ENCODE measurements at places on chromosomes 3 and 15.
A peak's percentile ranks its signal among the peaks of the same experiment; 100 is the strongest.

DNA sequence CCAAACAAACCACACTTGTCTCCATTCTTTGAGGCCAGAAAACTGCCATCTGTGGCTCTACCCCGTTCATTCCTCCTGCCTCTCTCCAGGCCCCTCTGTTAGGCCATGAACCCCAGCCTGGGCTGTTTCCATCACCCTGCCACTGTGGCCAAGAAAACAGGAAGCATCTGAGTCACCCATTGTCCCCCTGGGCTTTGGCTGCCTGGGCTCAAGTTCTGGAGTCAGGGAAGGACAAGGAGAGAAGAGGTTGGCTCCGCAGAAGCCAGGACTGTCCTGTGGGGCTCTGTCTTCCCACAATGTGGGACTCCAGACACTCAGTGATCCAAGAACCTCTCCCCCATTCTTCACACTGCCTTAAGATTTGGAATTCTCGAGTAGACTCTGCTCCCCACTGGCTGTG is 14.8 kb upstream of the LCTL start:
- no peak for DNase-seq

DNA sequence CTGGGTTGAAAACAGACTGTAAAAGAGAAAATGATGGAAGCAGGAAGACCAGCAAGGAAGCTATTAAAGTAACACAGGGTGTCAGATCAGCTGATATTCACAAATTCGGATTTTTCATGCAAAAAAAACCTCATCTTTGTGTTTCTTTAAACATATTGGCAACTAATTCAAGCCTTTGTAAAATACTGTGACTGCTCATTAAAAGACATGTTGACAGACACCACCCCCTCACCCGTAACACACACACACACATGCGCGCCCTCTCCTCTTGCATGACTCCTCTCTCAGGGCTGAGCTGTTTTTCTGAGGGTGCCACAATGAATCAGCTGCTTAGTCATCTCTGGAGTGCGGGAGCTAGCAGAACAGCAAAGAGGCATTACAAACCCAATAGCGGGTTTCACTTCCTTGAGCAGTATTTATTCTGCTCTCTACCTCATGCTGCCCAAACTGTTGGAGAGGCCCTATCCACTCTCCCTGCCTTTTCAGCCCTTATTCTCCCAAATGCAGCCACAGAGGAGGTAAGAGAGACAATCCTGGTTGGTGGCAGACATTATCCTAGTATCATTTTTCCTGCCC is 35.8 kb upstream of the CCDC80 start:
- DNase-seq, result peak; percentile 64

DNA sequence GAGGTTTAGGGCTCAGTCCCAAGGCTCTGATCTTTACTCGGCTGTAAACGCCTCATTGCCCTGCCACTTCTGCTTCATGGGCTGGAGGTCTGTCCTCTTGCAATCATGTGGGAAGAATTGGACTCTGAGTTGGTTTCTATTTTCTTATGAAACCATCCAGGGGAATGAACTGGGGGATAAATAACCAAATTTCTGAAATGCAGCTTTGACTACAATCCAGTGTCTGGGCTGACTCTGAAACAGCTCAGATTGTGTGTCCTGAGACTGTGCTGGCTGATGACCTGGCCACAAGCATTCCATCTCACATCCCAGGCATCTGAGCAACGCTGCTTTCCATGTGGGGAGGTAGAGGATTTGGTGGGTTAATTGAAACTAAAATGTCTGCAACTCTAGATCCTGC is 71.0 kb upstream of the GALNT15 start:
- no peak for DNase-seq

GRCh38 chr3:50194128-50194902 is 2.9 kb downstream of the GNAT1 start:
- no peak for DNase-seq

DNA sequence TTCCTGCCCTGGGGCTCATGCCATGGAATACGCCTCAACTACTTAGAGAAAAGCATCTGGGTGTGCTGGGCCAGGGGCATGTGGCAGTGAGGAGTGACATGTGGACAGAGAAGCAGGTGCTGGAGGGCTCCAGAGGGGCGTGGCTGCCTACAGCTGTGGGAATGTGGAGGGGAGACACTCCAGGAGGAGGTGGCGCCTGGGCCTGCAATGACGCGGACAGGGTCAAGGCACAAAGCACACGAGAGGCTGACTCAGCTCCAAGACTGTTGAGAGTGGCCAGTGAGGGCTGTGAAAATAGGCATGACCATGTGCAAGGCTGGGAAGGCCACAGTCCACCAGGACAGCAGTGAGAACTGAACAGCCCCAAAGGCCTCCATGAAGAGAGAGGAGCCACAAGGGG is 48.5 kb downstream of the PTH1R start:
- no peak for DNase-seq

DNA sequence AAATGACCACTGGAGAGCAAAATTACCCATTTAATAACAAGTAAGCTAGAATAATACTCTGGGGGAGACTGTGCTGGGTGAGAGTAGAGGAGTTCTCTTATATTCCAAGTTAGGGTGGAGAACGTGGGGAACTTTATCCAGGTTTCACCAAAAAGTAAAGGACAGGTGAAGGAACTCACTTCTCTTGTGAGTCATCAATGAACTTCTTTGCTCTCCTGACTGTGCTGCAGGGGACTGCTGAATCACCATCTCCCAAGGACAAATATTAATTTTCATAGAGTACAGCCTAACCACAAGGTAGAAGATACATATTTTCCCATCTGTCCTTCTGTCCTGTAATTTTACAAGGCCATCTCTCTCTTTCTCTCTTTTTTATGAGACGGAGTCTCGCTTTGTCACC is 8.3 kb upstream of the PDCD6IP start:
- no peak for DNase-seq

GRCh38 chr15:72313448-72313840 is 6.5 kb downstream of the CELF6 start:
- no peak for DNase-seq

GRCh38 chr15:34442891-34443290 is 5.3 kb upstream of the GOLGA8A start:
- no peak for DNase-seq

DNA sequence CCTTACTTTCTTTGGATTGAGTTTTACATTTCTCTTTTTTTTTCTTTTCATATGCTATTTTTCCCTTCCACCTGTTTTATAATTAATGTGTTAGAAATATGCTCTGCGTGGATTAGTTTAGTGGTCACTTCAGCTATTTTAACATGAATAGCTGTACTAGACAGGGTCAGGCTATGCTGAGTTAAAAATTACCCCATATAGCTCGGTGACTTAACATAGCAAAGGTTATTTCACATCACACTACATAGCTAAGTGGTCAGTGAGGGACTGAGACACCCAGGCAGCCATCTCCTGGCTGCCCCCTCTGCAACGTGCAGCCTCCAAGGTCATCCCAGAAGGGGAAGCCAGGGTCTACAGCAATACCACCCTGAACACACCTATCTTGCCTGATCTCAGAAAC is 46.9 kb upstream of the KIF23 start:
- DNase-seq, result no peak

DNA sequence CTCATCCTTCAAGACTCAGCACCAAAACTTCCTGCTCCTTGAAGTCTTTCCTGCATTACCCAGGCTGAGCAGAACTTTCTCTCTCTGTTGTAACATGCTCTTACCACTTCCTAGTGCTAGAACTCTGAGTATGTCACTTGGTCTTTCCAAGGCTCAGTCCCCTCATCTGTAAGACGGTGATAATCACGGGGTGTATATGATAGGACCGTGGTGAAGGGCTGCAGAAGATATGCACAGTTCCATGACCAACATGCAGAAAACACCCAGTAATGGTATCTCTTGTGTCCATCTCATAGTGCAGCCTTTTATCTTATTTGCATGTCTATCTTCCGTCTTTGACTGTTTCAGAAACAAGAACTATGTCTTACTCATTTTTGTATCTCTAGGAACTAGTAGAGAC is 154.5 kb downstream of the ZNF621 start:
- no peak for DNase-seq

GRCh38 chr3:88267441-88267840 is 117.7 kb downstream of the C3orf38 start:
- DNase-seq, result no peak

DNA sequence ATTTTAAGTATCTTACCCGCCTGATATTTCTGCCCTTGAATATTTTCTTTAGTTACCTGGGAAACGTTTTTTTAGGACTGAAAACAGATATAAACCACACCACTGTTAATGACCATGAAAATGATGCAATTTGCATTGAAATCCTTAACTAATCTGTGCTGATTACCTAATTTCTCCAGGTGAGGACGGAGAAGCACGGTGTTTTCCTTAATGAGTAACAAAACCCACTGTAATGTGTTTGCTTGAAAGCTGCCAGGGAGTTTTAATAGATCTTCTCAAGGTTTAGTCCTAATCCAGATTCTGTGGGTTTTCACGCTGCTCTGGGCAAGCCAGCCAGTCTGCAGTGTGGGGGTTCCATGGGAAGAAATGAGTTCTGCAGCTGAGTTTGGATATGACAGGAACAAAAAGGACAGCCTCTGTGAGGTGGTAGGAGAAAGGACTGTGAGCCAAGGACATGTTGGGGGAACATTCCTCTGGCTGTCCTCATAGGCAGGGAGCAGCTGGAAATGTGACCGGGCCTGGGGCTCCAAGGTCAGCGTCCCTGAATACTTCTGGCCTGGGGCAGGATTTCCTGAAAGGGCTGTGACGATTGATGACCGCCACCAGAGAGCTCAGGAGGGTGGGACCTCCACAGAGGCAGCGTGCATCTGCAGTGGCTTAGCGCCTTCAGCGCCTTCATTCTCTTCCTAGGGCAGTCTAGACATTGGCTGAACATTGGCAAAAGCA is 18.6 kb downstream of the THSD4 start:
- DNase-seq, result no peak

- no peak for DNase-seq
Measured at GRCh38 chr3:183353421-183353820, 75.0 kb downstream of the MCF2L2 start.

DNA sequence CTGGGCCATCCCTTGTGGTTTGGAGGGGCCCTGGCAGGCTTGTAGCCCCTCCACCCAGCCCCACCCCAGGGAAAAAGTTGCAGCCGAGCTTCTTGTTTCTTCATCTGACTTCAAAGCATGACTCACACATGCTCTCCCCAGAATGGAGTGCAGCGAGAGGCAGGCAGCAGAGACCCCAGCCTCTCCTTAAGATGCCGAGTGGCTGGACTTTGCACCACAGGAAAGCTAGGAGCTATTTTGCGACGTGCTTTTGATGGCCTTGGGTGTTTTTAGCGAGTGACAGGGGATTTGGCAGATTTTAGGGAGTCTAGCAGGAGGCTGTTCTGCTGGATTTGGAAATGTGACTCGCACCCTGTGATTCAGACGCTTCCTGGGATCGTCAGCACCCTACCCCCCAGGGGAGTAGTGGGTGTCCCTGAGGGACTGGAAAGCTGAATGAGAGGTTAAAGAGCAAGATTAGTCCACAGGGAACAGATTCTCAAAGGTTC is 14.2 kb downstream of the BAHD1 start:
- no peak for DNase-seq

DNA sequence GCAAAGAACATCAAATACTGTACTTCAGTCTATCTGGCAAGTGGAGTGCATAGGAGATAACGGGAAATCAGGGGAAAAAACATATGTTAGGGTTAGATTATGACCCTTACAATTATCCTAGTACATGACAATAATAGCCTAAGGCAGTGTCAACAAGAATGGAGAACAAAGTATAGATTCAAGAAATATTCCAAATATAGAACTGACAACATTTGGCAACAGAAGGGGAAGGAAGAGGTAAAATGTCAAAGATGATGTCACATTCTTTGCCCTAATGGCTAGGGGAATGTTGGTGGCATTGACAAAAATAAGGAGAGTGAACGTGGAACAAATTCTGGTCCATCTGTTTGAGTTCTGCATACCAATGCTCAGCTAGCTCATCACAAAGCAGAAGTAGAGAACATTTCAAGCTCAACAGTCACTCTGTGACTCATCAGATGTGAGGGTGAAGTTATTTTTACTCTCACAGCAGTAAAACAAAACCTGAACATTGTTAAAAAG is 15.5 kb upstream of the ATP8B4 start:
- DNase-seq, result no peak

- no peak for DNase-seq
Measured at GRCh38 chr3:148510116-148510515, 187.6 kb upstream of the AGTR1 start.

DNA sequence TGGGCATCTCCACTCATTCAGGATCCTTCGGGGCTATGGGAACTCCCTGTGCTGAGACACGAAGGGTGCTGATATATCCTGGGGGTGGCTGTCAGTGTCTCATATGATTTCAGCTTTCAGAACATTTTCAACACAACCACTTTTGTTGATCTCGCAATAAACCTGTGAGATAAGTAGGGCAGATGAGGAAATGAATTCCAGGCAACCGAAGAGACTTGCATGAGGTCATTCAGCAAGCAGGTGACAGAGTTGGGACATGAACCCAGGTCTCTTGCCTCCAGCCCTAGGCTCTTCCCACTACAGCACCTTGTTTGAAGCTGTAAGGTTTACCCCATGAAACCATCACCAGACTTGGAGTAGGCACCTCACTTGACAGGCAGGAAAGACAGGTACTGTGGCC is 16.6 kb downstream of the DUOX1 start:
- no peak for DNase-seq

DNA sequence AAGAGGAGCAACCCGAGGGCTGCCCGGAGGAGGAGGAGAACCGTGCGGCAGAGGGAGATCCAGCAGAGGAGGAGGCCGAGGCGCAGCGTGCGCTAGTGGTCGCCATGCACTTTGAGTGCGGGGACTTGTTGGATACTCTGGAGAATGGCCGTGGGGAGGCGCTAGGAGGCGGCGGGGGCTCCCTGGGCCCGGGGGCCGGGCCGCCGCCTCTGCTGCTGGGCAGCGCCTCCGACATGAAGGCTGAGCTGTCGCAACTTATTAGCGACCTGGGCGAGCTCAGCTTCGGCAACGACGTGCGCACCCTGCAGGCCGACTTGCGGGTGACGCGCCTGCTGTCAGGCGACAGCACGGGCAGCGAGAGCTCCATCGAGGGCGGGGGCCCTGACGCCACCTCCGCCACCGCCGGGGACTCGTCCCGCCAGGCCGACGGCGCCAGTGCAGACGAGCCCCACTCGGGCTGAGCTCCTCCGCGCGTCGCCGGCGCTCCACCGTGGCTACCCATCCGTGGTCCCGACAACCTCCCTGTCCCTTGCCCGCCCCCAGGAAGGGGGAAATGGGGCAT is 2.0 kb downstream of the FAM43A start:
- DNase-seq, result no peak

DNA sequence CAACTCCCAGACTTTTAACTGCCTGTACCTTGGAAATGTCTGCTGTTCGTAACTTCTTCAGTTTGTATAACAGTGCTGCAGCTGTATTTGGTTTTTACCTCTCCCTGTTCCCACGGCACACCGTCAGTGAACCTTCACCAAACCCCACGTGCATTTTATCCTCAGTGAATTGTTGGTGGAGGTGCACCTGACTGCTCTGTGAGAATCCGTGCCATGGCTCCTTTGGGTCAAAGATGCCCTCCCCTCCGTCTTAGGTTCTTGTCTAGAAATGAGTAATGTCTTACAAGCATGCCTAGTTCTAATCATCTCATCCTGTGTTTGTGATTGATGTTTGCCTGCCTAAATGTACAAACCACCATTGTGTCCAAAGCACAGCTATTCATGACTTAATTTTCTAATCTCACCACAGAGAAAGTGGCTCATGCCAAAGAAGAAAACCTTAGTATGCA is 28.2 kb downstream of the TPM1 start:
- DNase-seq, result no peak

All from thoracic aorta (tissue), 2 donors.